NCI-H2081 treated with DMSO at 0.1 percent for 48 hours (cell line): ENCODE measurements at places on chromosomes 16 and 17.

DNA sequence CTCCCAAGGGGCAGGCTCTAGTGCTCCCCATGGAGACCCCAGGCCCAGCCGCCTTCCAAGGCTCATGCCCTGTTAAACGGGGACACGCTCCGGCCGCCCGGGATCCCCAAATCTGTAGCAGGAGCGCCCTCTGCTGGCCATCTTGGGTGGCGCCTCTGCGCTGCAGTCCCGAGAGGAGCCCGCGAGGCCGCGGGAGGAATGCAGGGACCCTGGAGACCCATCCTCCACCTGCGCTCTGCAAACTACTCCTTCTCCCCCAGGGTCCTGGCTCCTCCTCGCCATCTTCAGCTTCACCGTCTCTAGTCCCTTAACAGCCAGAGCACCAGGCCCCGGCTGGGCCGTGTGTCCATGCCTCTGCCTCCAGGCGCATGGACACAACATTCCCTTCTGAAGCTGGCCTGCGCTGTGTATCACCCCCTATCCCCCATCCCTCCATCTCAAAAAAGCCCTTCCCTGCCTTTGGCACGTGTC, 23.6 kb upstream of the KRT17 start:
- DNase-seq, result peak; percentile 24

GRCh38 chr17:81154961-81155360, 10.3 kb upstream of the PVALEF start:
- DNase-seq, result no peak

GRCh38 chr17:63116967-63117830, 151.2 kb downstream of the TANC2 start:
- no peak for DNase-seq

DNA sequence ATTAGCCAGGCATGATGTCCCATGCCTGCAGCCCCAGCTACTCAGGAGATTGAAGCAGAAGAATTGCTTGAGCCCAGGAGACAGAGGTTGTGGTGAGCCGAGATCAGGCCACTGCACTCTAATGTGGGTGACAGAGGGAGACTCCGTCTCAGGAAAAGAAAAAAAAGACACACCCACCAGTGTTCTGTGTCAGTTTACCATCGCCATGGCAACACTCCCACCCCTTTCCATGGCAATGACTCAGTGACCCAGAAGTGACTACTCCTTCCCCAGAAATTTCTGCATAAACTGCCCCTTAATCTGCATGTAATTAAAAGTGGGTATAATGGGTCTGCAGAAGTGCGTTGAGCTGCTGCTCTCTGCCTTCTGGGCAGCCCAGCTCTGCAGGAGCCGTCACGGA, 4.0 kb upstream of the ZC3H18 start:
- no peak for DNase-seq

DNA sequence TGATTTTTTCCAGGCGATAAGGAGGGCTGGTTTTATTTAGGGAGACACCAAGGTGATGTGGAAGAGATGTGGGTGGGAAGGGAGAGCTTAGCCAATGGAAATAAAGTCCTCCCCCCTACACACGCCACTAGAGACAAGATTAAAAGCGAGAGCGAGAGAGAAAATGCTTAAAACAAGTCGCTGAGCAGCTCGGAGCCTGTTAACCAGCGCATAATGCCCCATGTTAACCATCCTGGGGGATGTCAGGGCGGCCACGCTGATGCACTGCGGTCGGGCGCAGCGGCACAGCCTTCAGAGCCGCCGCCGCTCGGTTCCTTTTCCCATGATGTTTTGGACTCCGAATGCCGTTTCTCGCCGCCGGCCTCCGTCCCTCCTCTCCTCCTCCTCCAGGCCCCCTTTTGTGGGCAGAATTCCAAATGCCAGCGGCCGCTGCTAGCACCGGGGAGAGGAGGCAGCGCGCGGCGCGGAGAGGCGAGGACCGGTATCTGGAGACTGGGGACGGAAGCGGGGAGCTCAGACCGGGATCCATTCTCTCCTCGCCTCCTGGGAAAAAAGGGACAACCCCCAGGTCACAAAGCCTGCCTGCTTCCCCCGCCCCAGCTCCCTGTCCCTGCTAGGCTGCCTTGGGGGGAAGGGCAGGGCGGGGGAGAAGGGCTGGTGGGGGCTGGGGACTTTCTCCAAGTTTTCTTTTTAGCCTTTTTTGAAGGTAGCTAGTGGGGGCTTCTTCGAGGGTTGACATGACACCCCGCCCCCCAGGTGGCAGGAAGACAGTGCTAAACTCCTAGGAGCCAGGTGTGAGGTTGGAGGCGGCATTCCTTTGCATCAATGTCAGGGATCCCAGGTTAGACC, 98.1 kb upstream of the CCL2 start:
- no peak for DNase-seq

DNA sequence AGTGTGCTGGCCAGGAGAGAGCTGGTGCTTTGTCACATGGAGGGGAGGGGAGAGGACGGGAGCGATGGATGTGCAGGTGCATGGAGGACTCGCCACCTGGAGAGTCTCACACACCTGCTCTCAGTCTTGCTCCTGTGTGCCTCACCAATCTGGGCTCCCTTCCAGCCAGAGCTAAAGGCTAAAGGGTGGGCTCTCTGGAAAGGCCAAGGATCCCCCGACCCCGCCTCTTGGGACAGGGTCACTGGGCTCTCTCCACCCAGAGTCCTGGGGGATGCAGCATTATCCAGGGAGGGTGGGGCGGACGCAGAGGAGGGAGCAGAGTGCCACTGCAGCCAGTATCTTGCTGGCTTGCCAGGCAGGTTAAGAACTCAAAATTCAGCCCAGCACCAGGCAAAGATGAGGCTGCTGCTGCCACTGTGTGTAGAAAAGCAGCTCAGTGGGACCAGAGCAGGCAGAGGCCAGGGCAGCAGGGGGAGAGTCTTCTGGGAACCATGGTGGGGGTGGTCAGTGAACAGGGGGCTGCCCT, 5.4 kb upstream of the STAT5B start:
- peak; percentile 67 for DNase-seq

GRCh38 chr16:79250502-79251098, 349.9 kb downstream of the MAF start:
- no peak for DNase-seq

DNA sequence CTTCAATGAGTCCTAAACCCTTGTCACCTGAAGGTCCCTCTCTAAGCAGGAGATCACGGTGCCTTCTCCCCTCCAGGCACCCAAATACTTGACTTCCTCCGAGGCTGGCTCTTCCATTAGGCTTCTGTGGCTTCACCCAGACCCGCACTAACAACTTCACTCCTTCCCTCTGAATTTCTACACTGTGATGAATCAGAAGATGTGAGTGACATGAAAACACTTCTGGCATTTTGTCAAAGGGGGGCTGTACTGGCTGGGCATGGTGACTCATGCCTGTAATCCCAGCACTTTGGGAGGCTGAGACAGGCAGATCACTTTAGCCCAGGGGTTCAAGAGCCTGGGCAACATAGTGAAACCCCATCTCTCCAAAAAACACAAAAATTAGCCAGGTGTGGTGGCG, 72.6 kb upstream of the CNEP1R1 start:
- no peak for DNase-seq

DNA sequence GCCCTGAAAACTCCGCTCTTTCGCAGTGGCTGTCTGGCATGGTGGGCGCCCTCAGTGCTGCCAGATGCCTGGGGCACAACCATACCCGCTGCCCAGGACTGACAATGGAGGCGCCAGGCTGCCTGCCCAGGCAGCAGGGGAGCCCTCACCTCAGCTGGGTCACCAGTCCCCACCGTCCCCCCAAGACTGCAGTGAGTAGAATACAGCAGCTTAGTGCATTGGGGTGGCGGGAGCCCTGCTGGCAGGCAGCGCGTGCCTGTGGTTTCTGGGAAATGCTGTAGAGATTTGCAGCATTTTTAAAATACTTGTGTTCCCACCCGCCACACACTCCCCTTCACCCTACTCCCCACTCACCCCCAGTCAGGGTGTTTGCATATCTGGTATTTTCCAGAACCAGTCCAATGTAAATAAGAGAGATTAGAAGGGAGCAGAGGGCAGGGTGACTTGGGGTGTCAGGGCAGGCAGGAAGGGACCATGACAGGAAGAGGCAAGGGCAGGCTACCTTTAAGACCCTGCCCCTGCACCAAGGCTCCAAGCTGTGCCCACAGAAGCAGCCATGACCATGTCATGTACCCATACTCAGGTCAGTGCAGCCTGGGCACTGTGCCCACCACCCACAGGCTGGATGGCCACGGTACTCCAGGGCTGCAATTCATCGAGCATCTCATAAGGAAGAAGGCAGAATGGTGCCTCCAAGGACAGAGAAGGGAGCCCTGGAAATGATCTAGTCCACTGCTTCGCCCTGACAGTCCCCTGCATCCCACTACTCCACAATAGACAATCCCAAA, 21.5 kb downstream of the MYO18A start:
- no peak for DNase-seq

DNA sequence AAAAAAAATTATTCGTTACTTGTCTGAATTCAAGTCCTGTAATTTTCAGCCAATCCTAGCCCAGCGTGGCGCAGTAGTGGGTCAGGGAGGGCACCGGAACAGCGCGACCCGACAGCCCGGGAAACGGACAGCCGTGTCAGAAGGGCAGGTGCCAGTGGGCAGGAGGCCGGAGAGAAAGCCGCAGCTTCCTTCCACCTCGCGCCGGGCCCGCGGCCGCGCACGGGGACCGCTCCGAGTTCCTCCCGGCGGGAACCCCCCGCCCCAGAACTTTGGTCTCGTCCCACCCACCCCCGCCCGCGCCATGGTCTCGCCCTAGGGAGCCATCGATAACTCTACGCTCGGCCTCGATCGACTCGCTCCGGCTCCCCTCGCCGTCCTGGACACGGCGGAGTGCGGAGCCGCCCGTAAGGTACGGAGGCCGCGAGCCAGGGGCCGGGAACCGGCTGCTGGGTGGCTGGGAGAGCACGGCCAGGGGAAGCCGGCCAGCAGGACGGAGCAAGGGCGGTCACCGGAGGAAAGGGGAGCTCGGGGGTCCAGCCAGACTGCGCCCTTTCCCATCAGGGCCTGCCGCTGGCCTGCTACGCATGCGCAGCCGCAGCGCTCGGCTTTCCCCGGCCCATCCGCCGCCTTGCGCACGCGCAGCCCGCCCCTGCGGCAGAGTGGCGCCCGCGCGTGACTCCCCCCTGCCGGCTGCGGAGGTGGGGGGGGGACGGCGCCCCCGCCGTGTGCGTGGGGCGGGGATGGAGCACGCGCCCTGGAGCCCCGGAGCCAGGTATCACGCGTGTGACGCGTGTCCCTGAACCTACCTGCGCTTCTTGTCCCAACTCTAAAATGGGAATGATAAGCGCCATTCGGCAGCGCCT, at the start of gene MLST8:
Gene MLST8, plus strand, starts transcription at position 351 of the 863 bp plus-strand sequence. CDS start 632 bp downstream, outside the sequence.
- peak; percentile 44 for DNase-seq

DNA sequence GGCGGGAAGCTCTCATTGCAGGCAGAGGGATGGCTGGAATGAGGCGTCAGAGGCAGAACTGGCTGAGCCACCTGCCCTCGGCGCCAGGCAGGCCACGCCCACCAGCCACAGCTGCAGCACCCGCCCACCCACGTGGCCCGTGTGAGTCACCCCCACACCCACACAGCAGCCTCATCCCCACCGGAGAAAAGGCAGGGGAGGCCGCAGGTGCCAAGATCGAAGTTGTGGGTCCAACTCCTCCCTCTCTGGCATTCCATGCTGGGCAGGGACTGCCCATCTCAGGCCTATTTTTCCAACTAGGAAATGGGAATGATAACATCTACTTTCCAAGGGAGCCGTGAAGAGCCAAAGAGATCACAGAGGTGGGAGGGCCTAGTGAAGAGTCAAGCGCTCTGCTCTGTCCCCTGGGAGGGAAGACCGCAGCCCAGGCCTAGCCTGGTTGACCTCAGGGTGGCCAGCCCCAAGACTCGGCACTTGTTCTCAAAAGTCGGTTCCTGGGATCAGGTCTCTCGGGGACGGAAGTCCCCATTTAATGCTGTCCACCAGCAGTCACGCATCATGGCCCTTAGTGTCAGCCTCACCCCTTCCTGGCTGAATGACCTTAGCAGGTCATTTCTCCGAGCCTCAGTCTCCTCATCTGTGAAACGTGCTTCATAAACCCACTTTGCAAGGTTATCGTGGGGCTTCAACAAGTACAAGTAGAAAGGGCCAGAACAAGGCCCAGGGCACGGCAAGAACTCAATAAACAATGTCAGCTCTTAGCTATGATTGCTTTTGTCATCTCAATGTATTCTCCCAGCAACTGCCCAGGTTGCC, at the start of gene TRPV3:
Gene TRPV3, minus strand, starts transcription at position 45 of the 816 bp plus-strand sequence. CDS start 2,962 bp downstream, outside the sequence.
- DNase-seq, result no peak

- no peak for DNase-seq
These were observed 61.4 kb downstream of the VAT1L start for GRCh38 chr16:77849646-77850258.

DNA sequence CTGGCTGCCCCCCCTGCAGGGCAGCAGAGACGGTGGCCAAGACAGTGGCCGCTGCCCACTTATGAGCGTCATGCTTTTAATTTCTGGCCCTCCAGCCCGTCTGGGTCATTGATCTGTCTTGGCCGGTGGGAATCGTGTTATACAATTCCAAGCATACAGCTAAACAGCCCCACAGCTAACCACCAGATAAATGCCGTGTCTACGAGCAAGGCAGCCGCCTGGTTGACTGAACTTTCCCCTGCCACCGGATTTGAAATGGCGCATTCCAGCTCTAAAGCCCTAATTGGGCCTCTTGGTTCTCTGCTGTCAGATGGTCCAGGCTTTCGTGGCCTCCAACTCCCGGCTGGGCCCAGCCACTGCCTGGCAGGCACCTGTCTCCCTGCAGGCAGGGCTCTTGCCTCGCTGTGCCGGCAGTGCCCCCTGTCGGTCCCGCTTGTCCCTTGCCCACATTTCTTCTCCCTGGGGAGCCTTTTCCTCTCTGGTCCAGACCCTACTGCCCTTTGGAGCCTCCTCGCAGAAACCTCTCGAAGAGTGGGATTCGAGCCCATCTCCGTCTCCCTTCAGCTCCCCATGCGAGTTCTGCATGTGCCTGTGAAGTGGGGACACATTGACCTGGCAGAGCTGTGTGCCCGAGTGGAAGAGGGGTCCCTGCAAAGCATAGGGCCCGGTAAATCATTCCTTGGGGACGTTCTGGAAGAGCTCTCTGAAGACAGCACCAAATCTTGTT, 1.8 kb upstream of the RBFOX3 start:
- no peak for DNase-seq

GRCh38 chr17:17751489-17752088, 70.3 kb downstream of the RAI1 start:
- no peak for DNase-seq

- no peak for DNase-seq
These were observed 124.8 kb upstream of the RBL2 start for GRCh38 chr16:53309457-53309856.

- DNase-seq, result no peak
These were observed 108.8 kb downstream of the ARHGAP44 start for GRCh38 chr17:12898110-12898509.

GRCh38 chr17:52710363-52710901, 551.9 kb upstream of the CA10 start:
- DNase-seq, result no peak

- DNase-seq, result no peak
These were observed 44.1 kb downstream of the MIS12 start for GRCh38 chr17:5530265-5531084.

- DNase-seq, result no peak
These were observed 1.8 kb downstream of the CDC42EP4 start for GRCh38 chr17:73309727-73310596.

- DNase-seq, result no peak
These were observed 59.5 kb upstream of the GSE1 start for GRCh38 chr16:85553436-85554113.
